ENCODE measurements at places on chromosomes 11 and 22.

- no peak for DNase-seq
These were observed 134.9 kb downstream of the NXPE2 start for GRCh38 chr11:114813189-114813718.

GRCh38 chr22:39624501-39624821 lies 53.9 kb downstream of the CACNA1I start:
- DNase-seq: no peak

- DNase-seq: no peak
These were observed 34.9 kb downstream of the ST3GAL4 start for GRCh38 chr11:126390272-126390867.

DNA sequence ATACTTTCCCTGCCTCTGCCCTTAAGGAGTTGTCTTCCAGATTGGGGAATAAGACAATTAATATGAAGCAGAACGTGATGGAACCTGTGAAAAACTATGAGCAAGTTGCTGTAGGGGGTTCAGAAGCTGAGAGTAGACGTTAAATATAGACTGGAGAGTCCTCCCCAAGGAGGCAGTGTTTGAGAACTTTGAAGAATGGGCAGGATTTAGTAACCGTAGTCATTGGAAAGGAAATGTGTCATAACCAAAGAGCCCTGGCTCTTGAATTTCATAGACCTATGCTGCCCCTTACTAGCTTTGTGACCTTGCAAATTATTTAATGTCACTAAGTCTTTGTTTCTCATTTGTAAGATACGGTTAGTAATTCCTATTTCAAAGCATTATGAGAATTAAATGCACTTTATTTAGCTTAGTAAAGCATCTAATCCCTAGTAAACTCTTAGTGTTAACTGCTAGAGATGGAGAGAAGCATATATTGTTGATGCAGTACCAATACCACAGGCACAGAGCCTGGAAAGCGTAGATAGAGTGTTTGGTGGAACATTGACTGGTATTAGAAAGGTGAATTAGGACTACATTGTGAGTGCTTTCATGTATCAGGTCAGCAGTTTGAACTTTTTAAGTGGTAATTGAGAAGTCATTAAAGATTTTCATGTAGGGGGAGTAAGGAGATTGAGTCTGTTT lies 54.1 kb downstream of the MCAM start:
- no peak for DNase-seq

DNA sequence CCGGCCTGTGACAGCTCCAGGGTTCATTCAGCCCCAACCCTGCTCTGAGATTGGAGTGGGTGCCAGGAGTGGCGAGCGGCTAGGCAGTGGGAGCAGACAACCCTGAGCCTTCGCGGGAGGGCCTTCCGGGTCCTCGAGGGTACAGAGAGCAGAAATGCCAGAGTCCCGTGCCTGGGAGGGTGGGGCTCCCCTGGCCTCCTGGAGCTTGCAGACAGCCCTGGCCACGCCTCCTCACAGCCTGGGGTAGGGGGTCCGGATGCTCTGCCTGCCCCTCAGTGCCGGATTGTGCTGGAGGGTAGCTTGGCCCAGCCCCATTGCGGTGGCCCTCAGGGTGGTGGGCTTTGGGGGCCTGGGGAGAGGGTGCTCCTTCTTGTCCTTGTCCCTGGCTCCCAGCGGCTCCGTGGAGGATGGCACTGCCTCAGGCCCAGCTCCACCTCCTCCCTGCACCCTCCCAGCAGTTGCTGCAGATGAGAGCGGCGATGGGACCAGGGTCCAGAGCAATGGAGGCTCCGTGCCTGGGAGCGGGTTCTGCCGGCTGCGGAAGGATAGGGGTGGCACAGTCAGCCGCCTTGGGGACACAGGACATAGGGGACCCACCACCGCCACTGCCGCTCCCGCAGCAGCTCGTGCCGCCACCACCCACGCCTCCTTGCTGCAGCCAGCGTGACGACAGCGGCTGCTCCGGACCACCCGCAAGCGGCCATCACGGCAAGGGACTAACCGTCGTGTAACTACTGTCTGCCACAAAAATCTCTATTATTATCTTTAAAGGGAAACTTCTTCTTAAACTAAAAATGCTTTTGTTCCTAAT lies 34.9 kb upstream of the OR10G7 start:
- no peak for DNase-seq

Measured in esophagus squamous epithelium (tissue), 5 donors.